ENCODE measurements at places on chromosomes 1 and 21.

DNA sequence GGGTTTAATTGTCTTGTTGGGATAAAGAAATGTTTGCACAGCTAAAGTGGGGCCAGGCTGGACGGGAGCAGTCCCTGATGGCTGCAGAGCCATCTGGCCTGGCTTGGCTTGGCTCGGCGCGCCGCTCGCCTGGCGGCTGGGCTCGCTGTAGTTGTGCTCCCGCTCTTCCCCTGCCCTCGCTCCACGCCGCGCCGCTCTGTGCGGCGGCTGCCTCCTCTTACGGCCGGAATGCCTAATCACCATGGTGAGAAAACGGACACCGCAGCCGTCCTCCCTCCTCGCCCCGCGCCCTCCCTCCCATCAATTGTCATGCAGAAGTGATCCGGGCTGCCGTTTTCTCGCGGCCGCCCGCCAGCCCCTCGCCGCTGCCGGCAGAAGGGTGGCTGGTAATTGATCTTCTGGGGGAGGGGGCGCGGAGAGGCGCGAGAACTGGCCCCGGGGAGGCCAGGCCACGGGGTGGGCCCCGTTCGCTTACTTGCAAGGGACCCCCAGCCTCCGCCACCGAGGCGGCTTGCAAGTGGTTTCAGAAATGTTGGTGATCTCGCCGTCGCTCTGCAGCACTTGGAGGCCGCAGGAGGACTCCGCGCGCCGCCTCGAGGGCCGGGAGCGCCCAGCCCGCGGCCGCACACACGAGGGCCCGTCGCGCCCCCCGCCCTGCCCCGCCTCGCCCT lies 12.4 kb downstream of the RNF220 start:
- DNase-seq = no peak

- no peak for DNase-seq
Measured at GRCh38 chr1:234107416-234108021, 203.0 kb downstream of the SLC35F3 start.

DNA sequence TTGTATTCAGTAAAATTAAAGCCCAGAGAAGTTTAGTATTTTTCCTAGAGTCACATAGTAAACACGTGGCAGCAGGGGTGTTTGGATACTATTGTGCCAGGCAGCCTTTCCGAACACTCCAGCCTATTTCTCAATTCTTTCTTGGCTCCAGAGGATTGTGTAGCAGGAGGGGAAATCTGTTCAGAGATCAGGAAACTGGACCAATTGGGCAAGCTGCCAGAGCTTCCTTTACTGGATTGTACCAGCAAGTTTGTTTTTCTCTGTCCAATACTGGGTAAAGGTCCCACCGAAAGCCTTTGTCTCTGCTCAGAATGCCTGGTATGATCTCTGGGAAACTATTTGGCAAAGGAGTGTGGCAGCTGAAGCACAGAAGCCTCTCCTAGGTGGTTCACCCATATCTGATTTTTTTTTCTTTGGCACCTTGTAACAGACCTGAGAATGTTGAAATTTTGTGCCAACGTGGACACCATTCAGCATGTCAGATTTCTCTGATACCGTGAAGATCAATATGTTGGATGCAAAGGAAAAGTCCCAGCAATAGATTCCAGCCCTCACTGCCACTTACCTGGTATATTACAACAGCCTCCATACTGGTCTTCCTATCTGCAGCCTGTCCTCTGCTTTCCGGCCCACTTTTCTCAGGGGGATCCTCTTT lies 126.2 kb downstream of the FGGY start:
- no peak for DNase-seq

- no peak for DNase-seq
Measured at GRCh38 chr1:32774950-32775634, 42.1 kb downstream of the YARS1 start.

GRCh38 chr1:10709646-10710045 lies 86.8 kb downstream of the CASZ1 start:
- DNase-seq = no peak

DNA sequence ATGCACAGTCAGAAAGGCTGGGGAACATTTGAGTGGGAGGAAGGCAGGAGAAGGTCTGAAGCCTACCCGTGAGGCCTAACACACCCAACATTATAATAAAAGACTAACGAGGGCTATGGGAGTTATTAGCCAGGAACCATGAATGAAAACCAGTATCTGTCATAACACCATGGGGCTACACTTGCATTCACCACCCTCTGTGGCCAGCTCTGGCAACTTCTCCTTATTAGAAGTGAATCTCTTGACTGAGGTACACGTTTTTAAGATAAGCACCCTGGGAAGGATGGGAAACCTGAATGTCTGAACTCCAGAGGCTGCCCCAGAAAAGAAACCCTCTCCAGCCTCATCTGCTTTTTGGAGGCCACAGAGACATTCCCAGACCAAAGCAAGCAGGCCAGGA lies 204.3 kb upstream of the RAB4A start:
- DNase-seq = no peak

DNA sequence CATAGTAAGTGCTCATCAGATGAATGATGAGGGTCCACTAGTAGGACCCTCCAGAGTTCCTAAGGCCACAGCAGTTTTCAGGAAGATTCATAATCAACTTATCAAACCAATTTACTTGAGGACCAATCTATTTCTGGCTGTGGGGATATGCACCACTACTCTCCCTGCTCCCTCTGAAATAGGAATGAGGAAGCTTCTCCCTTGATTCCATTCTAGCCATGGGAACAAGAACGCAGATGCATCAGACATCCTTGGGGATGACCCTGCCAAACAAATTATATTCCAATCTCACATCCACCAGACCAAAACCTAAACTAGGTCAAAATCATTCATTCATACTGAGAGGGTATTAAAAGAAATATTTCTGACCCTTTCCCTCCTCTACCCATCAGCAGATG lies 31.5 kb downstream of the JAK1 start:
- DNase-seq = no peak

All from activated CD4-positive, alpha-beta T cell treated with anti-CD3 and anti-CD28 coated beads, Interleukin-2, Interleukin-6, amounts not matched to agents 100 ng/mL and 50 ng/mL, durations not matched to agents 16 hours and 8 hours (primary cell).